ENCODE measurements at places on chromosomes 1 and 21.

- DNase-seq: no peak
Measured at GRCh38 chr1:55618199-55618598, 403.0 kb upstream of the USP24 start.

GRCh38 chr1:234969011-234969441 lies 159.6 kb downstream of the TOMM20 start:
- no peak for DNase-seq

DNA sequence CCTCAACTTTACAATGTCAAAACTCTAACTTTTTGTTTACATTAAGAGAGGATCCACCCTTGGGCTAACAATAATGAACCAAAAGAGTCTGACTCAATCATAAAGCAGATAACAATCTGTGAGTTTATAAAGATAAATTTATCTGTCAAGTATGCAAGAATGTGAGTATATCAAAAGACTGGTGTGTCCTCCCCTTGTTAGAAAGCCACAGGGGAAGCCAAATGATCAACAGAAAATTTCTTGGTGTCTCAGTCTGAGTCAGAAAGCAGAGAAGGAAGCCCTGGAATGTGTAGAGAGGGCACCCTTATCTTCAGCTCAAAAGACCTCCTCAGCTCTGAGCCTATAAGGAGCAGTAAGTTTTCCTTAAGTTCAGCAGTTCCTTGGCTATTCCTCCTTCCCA lies 13.9 kb upstream of the PDIK1L start:
- peak; percentile 62 for DNase-seq

DNA sequence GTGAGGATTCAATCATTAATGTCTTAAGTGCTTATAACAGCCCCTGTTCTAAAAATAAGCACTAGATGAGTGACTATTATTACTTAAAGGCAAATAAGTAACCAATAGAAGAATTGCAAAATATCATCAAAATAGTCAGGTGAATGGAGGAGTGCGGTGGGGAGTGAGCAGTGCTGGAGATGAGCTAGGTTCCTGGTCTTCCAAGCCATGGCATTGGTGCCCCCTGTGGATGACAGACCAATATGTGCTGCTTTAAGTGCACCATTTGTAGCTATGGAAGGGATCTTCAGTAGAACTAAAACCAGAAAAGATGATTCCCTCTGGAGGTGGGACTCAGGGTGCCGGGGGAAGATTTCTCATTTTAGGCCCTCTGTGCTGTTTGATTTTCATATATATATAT lies 46.1 kb upstream of the SLC30A1 start:
- DNase-seq: peak; percentile 41

GRCh38 chr1:6956488-6957159 lies 171.4 kb downstream of the CAMTA1 start:
- no peak for DNase-seq

DNA sequence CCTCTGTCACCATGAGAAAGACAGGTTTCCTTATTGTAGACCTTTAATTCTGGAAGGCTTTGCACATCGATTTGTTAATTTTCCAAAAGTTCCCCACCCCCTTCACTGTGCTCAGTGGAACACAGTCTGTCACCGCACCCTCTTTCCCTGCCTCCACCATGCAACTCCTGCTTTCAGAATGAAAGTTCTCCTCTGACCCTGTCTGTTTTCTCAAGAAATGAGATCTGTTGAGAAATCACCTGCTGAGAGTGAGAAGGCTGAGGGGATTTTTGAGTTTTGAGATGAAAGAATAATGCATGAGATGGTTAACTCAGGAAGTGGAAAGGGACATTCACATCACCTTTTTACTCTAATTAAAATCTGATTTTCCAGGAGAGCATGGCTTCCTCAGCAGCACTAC lies 99.6 kb downstream of the CYYR1 start:
- DNase-seq: no peak

DNA sequence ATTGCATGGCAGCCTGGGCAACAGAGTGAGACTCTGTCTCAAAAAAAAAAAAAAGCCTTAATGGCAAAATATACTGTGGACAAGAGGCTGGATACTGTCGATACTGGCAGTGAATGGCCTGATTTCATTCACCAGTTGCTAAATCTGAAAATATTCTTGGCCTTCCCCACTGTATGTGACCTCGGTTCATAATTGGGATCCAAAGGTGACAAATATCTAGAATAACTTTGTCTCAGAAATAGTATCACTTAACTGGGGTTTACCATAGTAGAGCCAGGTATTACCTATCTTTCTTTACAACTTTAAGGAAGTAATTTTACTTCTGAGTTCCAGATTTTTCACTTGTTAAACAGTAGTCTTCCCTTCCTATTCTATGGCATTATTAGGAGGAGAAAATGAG lies 8.4 kb downstream of the MTF2 start:
- no peak for DNase-seq

- DNase-seq: peak; percentile 53
Measured at GRCh38 chr1:15417059-15417934, 7.6 kb downstream of the EFHD2 start.

DNA sequence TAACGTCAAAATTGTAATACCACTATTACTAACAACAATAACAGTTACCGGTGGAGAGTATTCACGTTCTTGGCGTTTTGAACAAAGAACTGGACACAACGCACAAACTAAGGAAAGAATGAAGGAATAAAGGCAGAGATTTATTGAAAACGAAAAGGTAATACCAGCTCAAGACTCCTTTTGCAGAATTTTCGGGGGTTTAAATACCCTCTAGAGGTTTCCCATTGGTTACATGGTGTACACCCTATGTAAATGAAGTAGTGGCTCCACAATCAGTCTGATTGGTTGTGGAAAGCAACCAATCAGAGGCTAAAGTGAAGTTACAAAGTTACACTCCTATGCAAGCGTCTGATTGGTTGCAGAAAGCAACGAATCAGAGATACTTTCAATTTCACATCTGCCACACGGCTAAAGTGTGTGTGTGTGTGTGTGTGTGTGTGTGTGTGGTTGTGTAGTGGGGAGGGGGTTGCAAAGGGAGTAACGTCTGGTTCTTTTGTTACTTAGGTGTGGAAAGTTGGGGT lies 1.1 kb upstream of the GTF2B start:
- DNase-seq: peak; percentile 42

GRCh38 chr1:31911994-31912780 lies 26.0 kb downstream of the PTP4A2 start:
- no peak for DNase-seq

DNA sequence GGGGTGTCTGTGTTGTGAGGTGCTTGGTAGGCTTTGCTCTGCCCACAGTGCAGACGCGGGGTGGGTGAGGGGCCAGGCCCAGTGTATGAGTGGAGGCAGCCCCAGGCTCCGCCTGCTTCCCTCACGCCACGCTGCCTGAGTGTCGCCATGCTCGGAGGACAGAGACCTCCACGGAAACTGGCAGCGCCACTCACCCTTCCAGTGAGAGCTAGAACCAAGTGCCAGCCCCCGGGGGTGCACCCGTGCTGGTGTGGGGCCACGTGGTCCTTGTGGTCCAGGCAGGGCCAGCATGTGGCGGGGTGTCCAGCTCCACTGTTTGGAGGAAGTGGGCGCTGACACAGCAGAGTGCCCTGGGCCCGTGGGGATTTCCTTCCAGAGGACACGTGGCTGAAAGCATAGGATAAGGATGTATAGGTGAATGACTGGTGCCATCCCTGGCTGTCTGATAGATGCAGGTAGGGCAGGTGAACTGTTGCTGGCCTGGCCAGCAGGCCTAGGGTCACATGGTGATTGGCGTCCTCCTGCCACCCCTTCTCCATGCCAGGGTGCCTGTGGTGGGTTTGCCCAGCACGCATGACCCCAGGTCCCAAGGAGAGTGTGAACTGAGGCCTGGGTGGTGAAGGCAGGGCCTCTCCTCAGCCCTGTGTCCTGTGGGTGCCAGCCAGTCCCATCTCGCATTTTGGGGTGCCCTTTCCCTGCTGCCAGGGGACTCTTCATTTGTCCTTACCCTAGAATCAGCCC lies 3.8 kb downstream of the LRRC3 start:
- DNase-seq: no peak

GRCh38 chr21:15671188-15671587 lies 58.6 kb upstream of the USP25 start:
- no peak for DNase-seq

GRCh38 chr1:11065796-11066195 lies 6.0 kb upstream of the SRM start:
- no peak for DNase-seq

DNA sequence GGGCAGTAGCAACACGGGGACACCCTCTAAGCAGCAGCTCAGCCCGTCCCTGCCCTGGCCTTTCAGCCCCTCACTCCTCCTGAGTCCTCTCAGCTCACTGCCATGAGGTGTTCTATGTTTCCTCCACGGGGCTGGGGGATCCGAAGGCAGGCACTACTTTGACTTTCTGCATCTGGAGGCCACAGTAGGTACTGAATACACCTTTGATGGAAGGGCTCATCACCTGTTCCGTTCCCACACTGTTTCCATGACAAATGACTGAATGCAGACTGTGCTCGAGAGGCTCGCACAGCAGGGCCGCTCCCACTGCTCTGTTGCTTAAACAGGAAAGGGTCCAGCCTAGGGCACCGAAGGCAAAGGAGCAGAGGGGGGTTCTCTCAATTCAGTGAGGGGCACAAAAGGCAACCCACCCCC lies 77.6 kb upstream of the DNAH14 start:
- no peak for DNase-seq

GRCh38 chr1:38217316-38217715 lies 170.7 kb upstream of the POU3F1 start:
- no peak for DNase-seq

- no peak for DNase-seq
Measured at GRCh38 chr1:26745191-26745590, 42.6 kb upstream of the PIGV start.

DNA sequence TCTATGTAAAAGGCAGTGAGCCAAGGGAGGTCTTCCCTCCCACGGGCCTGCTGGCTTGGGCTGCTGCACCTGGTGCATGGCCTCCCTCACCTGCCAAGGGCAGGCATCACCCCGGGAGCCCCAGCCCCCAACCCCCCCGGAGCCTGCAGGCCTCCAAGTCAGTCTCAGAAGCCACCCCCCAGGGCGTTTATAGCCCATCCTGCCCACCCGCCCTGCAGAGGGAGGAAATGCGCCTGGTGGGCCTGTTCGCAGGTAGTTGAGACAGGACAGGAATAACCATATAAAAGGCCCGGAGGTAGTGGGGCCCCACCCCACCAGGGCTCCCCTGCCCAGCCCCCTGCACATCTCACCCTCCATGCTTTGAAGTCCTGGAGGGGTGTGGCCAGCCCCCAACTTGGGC lies 18.2 kb upstream of the ARF1 start:
- DNase-seq: no peak

DNA sequence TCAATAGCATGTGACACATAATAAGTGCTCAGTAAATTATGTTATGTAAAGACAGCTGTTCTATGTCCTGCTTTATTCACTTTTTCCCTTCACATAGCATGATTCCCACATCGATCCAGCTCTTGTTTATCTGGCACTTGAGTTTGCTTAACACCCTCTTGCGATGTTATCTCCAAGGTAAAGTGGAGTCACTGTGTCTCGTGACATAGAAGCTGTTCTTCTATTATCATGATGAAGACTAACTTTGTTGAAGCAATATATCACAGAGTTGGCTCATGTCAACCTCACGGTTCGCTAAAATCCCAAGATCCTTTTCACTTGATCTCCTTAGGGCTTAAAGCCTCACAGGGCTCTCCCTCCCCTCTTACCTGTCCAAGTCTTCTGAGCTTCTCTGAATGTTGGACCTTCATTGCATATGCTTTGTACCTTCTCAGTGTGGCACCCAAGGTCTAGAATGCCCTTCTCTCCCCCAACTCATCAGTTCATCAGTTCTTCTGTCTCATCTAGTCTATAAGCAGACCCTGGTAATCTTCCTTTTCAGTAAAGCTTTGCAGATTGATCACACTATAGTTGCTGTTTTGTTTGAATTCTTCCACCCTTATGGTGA lies 38.0 kb downstream of the PLXNA2 start:
- no peak for DNase-seq

GRCh38 chr1:228452194-228453021 lies 34.8 kb upstream of the RNF187 start:
- DNase-seq: no peak

- no peak for DNase-seq
Measured at GRCh38 chr21:17085707-17086106, 427.1 kb upstream of the CXADR start.

GRCh38 chr1:5453347-5453746 lies 538.9 kb downstream of the NPHP4 start:
- no peak for DNase-seq

DNA sequence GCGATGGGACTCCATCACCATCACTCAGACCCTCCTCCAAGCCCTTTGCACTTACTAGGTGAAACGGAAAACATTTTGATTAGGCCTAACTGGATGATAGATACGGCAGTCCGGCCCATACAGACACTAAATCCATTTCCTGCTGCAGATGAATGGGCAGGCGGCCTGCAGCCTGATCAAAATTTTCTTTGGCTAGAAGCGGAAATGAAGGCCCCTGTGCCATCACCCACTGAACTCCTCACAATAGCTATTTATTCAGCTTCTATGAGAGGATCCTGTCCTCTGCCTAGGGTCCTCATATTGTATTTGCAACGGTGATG lies 200.5 kb downstream of the OMA1 start:
- DNase-seq: no peak

DNA sequence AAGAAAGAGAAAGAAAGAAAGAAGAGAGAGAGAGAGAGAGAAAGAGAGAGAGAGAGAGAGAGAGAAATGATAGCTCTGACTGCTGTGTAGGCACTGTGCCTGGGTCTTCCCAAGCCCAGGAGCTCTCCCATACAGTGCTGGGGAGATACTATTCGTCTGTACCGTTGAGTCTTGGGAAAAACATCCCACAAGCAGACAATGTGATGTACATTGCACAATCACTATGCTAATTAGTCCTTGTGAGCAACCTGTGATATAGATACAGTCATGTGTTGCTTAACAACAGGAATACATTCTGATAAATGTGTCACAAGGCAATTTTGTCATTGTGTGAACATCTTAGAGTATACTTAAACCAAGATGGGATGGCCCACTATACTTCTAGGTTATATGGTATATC lies 381.0 kb downstream of the HHAT start:
- no peak for DNase-seq

- peak; percentile 83 for DNase-seq
Measured at GRCh38 chr21:34640858-34641257, 25.9 kb upstream of the RCAN1 start.

DNA sequence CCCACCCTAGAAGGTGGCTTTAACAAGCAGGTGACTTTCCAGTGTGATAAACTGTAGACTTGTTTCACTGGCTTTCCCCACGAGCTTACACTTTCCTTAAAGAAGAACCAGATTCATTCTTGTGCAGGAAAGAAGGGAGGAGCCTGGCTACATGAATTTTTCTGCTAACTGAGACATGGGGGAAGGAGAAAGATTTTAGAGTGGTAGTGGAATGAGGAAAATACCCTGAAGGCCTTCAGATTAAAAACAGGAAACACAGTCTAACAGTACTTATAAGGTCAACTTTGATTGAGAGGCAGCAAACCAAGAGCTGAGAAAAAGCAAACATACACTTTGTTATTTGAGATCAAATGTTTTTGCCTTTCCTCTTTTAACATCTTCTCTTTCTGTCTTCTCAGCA lies 640.9 kb upstream of the PLXNA2 start:
- DNase-seq: no peak

All from fibroblast of upper back skin (primary cell).